Activated naive CD4-positive, alpha-beta T cell treated with Interleukin-2 at 50 U/mL for 16 hours (primary cell): ENCODE measurements at places on chromosomes 7 and 10.

GRCh38 chr10:52337225-52337624, 23.1 kb downstream of the DKK1 start:
- no peak for DNase-seq

- DNase-seq = no peak
These were observed 55.5 kb downstream of the KDM7A start for GRCh38 chr7:140121326-140121725.

GRCh38 chr7:107386548-107387102, 83.2 kb upstream of the GPR22 start:
- no peak for DNase-seq

DNA sequence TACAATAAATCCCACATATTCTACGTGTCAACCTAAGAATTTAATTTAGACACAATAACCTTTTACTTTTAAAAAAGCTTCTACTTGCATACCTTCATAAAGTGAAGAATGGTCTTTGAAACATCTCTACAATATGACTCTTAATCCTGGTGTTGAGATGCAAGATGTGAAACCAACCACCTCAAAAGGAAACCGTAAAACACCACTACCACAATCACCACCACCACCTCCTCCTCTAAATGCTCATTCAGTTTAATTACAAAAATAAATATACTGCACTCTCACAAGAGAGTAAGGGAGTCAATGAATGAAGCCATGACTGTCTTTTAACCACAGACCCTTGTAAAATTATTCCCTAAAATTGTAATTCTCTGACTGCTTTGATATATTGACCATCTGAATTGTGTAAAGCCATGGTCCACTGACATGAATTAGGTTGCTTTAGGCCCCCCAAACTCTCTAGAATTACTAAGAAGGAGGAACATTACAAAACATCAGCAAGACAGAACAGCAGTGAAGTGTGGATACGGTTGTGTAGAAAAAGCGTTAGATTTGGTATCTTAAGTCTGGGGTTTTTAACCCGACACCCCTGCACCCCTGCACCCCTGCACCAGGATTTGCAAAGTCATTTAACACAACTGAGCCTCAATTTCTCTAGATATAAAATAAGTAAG, 171.4 kb downstream of the SFMBT2 start:
- DNase-seq = no peak

DNA sequence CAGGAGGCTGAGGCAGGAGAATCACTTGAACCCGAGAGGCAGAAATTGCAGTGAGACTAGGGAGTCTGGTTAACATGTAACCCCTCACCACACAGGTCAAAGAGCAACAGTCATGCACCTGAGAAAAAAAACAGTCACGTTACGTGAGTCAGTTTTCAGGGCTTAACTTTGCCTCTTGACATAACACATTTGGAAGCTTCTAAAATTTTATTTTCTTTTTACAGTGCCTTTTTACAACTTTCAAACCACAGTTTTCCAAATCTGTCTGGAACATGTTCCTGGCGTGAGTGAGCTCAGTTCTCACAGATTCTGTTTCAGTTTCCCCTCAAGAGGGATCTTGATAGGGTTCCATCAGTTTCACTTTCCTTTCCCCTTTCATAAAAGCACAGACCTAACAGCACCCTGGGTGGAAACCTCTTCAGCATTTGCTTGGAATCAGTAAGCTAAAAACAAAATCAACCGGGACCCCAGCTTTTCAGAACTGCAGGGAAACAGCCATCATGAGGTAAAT, 4.4 kb downstream of the IFIT3 start:
- DNase-seq = peak; percentile 17

- DNase-seq = no peak
These were observed at the start of gene HOXA7 for GRCh38 chr7:27156508-27156898. HOXA7 (minus strand) TSS chr7:27156675; CDS start chr7:27156545, 130 bp downstream.

GRCh38 chr10:132607961-132608495, 70.4 kb downstream of the INPP5A start:
- no peak for DNase-seq

GRCh38 chr10:75987616-75988015, 556.2 kb downstream of the LRMDA start:
- no peak for DNase-seq

- no peak for DNase-seq
These were observed 115.8 kb upstream of the ANLN start for GRCh38 chr7:36273836-36274235.

GRCh38 chr7:48285373-48285772, 114.1 kb downstream of the ABCA13 start:
- no peak for DNase-seq

GRCh38 chr10:46272863-46273415, 13.9 kb upstream of the ANTXRL start:
- peak; percentile 7 for DNase-seq
